Activated T-cell treated with anti-CD3 and anti-CD28 coated beads for 4 hours (primary cell): ENCODE measurements at places on chromosomes 7 and 10.

- DNase-seq = no peak
Observed at GRCh38 chr7:26052706-26053105, 99.3 kb upstream of the NFE2L3 start.

DNA sequence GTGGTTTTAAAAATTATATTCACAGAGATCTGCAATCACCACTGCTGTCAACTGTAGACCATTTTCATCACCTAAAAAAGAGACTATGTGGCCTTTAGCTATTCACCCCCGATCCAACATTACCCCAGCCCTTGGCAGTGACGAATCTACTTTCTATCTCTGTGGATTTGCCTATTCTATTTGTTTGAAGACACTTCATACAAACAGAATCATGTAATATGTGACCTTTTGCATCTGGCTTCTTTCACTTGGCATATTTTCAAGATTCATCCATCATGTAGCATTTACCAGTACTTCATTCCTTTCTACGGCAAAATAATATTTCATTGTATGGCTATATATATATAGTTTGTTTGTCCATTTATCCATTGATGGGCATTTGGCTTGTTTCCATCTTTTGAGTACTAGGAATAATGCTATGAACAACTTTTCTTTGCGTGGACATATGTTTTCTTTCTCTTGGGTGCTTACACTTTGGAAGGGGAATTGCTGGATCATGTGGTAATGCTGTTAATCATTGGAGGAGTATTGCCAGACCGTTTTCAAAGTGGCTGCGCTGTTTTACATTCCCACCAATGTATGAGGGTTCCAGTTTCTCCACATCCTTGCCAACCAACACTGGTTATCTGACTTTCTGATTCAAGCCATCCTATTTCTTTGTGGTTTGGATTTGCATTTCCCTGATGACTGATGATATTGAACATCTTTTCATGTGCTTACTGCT, 22.3 kb downstream of the ADAMTS14 start:
- DNase-seq = no peak

- DNase-seq = no peak
Observed at GRCh38 chr7:18721429-18721828, 225.9 kb downstream of the HDAC9 start.

DNA sequence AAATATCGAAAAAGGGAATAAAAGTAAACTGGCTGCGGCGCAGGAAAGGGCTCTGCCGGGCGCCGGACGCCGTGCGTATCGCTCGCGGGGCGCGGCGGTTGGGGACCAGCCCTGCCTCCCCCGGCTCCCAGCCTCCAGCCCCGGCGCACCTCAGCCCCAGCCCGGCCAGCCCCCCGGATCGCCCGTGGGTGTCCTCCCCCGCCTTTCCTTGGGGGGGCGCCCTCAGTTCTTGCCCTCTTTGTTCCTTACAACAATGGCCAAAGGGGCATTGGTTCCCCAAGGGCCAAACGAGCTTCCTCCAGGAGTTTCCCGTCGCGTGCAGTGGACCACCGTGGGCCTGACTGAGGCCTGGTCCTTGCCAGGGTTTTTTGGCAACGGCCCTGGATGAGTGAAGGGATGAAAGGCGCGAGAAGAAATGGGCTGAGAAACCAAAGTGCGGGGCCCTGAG, 1.2 kb downstream of the MACROH2A2 start:
- DNase-seq = no peak

- no peak for DNase-seq
Observed at GRCh38 chr10:19811540-19811939, 4.7 kb upstream of the PLXDC2 start.

- DNase-seq = no peak
Observed at GRCh38 chr7:69603351-69603750, 5.1 kb downstream of the AUTS2 start.

GRCh38 chr10:35307297-35307696, 29.0 kb upstream of the CCNY start:
- DNase-seq = no peak

- no peak for DNase-seq
Observed at GRCh38 chr10:114389426-114389825, 14.9 kb downstream of the AFAP1L2 start.

DNA sequence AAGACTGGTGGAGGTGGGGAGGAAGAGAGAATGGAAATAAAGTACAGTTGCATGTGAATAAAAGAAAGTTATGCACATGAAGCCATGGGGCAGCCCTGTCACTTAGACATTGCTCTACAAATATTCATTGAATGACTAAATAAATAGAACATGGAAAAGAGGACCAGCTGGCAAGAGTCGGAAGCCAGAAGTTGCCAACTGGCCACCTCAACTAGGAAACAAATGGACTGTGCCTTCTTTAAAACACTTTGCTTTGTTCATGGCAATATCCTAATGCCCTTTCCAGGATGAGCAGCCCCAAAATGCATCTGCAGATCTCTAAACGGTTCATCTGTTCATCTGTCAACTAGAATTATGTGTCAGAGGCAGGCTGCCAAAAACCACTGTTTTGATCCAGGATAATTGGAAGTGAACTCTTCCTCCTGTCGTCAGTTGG, 157.3 kb downstream of the NOC3L start:
- no peak for DNase-seq

- no peak for DNase-seq
Observed at GRCh38 chr7:68173513-68173912, 1176.9 kb downstream of the TYW1 start.

DNA sequence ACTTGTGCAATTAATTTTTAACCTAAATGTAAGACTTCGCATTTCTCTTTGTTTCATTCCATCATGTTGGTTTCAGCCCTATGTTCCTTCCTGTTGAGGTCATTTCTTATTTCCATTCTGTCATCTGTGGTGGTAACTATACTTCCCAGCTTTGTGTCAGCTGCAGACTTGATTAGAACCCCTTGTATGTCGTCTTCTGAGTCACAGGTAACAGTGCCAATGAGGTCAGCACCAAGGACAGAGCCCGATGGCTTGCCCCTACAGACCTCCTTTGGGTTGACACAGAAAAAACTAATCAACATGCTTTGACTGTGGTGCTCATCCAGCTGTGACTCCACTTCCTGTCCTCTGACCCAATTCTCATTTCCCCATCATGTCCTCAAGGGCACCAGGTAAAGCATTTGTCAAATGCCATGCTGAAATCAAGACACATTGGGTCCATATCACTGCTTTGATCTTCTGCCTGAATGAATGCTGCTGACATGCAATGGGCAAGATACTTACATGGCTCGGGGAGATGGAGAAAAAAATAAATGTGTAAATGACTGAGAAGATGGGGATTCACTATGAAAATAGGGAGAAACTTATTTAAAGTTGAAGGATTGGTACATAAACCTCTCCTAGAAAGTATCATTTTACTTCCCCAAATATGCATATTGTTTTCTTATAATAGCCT, 25.6 kb upstream of the CRTAC1 start:
- no peak for DNase-seq
